SK-N-SH treated with all-trans-retinoic acid at 6 μM for 48 hours (cell line): ENCODE measurements at places on chromosomes 5 and 9.

DNA sequence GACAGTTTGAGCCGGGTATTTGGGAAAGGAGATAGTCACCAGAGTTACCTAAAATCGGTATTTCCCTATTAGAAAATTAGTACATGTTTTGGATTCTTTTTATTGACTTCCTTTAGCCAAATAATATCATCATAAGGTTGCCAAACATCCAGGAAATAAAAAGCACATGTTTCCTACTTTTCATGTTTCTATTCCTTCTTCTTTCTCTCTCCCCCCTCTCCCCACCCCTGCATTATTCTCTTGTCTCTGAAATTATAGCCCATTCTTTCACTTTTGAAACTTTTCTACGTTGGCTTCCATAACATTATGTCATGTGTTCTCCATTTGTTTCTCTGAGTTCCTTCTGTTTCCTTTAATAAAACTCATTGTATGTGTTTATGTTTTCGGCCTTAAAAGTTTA, 161.9 kb downstream of the ALDH1A1 start:
- no peak for ATAC-seq

DNA sequence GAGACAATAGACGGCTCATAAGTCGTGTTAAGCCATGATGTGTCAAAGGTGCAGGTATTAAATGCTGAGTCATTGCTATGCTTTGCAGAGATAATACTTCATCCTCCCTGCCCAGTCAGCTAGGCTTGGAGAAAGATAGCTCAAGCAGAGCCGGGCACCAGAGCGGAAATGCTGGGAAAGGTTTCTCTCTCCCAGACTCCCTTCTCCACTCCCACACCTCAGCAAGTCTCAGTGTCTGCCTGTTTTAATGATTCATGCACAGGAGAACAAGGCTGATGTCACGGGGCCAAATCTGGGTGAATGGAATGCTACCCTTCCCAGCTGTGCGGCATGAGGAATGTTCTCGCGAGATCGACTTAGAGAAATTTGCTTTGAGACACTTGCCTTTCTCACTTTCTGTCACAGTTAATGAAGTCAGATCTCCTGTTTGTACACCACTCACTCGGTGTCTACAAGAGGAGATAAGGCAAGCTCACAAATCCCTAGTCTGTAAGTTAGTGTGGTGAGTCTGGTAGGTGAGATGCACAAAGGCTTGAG, 204.4 kb downstream of the EFNA5 start:
- ATAC-seq: peak; percentile 33

GRCh38 chr9:135228345-135228982, 141.0 kb downstream of the OLFM1 start:
- no peak for ATAC-seq

- ATAC-seq: no peak
Measured at GRCh38 chr5:158807946-158808345, 291.8 kb downstream of the EBF1 start.

- no peak for ATAC-seq
Measured at GRCh38 chr5:121954086-121954485, 7.7 kb upstream of the SRFBP1 start.

DNA sequence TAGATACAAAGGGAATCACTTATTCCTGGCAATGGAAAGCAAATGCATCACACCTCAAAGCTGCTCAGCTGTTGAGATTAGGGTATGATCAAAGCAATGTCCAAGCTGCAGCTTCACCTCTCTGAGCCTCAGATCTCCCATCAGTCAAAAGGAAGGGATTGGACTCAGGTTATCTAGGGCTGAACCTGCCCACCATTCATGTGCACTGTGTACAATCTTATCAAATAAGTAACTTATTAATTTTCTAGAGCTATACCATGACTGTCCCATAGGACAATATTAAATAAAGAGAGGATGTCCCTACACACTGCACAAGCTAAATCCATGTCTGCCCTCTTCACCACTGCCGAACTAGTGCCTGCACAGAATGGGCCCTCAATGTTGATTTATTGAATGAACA, 127.0 kb downstream of the HSD17B3 start:
- ATAC-seq: no peak

GRCh38 chr5:149271195-149271715, 404 bp upstream of the AFAP1L1 start:
- ATAC-seq: no peak; the same call in 2 of the 3 replicates

- ATAC-seq: no peak
Measured at GRCh38 chr9:133113163-133113948, 7.7 kb downstream of the RALGDS start.

DNA sequence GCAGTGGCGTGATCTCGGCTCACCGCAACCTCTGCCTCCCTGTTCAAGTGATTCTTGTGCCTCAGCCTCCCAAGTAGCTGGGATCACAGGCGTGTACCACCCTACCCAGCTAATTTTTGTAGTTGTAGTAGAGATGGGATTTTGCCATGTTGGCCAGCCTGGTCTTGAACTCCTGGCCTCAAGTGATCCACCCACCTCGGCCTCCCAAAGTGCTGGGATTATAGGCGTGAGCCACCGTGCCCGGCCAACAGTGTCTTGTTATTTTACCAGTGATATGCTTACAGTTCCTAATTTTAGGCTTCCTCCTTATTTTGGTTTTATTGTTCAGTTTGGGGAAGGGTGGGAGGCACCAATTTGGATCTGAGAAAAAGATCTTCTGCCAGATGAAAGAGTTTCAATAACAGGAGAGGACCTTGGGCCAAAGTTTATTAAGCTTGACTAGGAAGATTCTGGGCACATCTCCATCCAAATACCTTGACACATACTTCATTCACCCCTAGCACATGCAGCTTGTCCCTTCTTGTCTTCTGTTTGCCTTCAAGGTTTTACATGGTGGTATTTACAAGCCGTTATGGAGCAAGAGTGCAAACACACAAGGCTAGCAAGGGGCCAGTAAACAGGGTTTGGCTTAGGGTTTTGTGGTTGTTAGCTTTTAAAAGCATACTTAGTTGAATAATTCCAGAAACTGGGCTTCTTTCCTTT, 168.1 kb upstream of the DMRT1 start:
- no peak for ATAC-seq

DNA sequence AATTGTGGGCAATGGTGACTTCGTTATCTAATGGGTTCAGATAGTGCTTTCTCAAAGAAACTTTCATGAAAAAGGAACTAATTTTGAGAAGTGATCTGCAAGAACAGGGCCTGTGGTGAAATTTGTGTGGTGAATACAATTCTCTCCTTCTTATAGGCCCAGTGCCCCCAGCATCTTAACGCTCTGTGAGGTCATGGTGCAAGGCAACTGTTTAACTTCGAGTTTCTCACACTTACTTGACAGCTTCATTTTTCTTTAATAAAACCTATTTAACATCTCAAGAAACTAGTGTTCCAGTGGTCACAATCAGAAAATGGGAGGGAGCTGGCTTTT, 69.2 kb downstream of the FAM114A2 start:
- no peak for ATAC-seq

DNA sequence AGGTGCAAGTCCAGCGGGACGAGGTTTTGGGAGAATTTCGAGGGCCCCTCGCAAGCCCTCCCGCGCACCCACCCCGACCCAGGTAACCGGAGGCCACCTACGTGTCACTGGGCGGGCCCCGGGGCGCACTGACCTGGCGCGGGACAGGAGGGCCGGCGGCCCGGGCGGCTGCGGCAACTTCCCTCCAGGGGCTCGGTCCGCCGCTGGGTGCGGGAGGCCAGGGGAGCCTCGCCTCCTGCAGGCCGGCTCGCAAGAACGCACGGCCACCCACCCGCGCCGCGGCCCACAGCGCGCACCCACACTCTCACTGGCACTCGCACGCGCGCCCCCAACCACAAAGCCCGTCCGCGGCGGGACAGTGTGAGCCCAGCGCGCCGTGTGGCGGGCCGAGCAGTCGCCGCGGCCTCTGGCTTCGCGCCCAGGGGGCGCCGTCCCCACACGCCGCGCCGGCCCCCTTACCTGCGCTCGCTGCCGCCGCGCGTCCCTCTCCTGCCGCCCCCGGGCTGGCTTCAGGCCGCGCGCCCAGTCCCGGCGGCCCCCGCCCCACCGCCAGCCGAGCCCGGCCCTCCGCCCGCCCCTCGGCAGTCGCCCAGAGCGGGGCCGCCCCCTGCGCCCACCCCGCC, 451 bp downstream of the LPAR1 start:
- ATAC-seq: peak; percentile 72

DNA sequence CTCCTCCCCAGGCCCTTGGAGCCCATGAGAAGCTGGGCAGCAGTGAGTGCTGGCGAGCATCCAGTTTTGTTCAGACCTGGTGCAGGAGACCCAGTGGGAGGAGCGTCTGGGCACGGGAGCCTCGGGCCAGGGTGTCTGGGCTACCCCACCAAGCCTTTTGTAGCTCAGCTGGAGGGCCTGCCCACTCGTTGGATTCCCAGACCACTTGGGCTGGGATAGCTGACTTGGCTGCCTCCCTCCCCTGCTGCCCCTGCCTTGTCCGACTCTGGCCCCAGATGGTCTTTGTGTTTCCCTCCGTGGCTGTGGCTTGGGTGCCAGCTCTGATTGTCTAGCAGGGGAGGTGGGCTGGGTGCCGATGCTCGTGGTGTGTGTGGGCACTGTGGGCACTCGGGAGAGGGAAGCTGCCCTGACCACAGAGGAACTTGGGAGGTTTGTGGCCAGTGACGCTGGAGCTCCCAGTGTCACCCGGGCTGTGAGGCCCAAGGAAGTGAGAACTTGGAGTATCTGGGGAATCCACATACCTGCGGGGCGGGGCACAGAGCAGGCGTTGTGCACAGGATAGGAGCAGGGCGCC, 47.3 kb downstream of the WNK2 start:
- ATAC-seq: no peak

DNA sequence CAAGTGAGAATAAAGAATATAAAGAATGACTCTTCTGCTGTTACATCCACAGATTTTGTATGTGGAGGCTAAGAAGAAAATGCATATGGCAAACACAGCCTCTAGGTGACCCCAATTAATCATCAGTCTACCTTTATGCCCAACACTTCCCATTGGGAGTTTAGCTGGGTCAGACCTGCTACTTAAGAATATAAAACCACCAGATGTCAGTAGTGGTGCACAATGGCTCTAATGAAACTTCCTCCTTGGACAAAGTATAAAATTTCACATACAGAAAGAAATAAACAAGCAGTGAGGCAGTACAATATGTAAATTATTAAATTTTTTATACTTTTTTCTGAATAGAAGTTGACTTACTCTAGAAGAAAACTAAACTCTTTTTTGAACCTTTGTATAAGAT, 539.9 kb downstream of the BRINP1 start:
- ATAC-seq: no peak

GRCh38 chr5:147956064-147956841, 49.9 kb upstream of the C5orf46 start:
- ATAC-seq: no peak

DNA sequence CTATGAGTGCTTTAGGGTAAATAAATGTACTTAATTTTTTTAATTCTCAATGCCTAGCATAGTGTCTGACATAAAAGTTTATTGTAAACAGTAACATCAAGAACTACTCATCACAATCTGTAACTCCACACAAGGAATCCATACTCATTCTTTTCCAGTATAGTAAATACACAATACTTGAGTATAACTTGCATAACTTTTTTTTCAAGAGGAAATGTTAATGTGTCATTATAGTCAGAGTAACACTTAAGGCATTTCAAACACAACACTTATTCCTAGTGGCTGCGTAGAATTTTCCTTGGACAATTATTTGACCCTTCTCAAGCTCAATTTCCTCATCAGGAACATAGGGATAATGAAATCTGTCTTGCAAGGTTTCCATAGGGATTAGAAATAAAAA, 584.3 kb downstream of the CAAP1 start:
- ATAC-seq: no peak
